RCC 7860 (cell line): ENCODE measurements at places on chromosomes 2 and 18.

GRCh38 chr2:225270861-225271260 lies 128.6 kb upstream of the NYAP2 start:
- peak; percentile 83 for DNase-seq

DNA sequence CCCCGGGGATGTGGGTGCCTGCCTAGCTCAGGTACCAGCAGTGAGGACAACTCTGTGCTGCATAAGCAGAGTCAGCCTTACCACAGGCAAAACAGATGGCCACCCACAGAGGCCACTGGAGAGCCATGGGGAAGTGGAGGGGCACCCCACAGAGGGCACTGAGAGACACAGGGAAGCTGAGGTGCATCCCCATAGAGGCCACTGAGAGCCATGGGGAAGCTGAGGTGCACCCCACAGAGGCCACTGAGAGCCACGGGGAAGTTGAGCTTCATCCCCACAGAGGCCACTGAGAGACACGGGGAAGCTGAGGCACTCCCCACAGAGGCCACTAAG lies 134.1 kb upstream of the EPAS1 start:
- DNase-seq = no peak

- DNase-seq = no peak
Observed at GRCh38 chr2:29526587-29527586, 394.5 kb downstream of the ALK start.

GRCh38 chr2:96631804-96632435 lies 6.2 kb downstream of the KANSL3 start:
- DNase-seq = peak; percentile 82

DNA sequence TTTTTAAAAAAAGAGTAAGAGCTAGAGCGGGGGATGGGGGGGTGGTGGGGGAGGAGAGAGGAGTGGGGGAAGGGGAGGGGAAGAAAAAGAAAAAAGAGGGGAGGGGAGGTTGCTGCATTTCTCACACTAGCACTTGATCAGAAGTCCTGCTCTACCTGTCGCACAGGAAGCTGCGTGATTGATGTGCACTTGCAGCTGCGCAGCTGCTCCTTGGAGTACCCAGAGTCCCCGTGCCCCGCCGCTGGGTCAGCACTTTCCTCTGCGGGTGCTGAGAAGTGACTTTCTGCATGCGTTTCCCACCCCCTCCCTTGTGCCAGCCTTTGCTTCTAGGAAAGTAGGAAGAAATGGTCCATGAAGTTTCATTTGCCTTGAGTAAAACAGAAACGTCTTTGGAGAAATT lies 297.3 kb downstream of the ETAA1 start:
- DNase-seq = no peak

GRCh38 chr2:148926291-148926961 lies 51.4 kb downstream of the KIF5C start:
- DNase-seq = peak; percentile 11

GRCh38 chr2:45332094-45332493 lies 279.0 kb downstream of the SRBD1 start:
- no peak for DNase-seq

DNA sequence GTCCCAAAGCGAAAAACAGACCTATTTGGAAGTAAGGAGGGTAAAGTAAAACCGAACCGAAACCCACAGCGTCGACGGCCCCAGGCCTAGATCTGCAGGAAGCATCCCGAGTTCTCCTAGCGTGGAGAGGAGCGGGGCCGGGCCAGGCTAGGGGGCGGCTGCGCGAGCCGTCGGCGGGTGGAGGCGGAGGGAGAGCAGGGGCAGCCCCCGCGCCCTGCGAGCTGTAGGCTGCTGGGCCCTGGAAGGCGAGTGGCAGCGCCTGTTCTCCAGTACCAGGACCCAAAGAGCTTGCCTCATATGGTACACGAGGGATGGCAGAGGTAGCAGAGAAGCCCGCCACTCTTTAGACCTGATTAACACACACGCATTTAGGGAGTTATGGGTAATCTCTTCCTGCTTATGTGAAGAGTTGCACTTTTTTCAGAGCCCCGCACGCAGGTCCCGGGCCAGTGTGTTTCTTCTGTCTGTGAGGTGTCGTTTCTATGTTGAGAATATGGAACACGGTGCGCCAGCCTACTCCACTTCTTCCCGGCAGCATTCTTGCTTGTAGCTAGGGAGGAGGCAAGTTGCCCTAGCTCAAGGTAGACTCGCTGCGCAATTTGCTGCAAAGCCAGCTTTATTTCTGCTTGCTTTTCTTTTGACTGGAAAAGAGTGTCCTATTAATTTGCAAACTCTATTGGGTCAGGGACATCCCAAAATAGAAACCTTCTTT lies 71.1 kb downstream of the ARHGEF33 start:
- no peak for DNase-seq

- DNase-seq = no peak
Observed at GRCh38 chr2:16104315-16104948, 164.1 kb downstream of the MYCN start.

DNA sequence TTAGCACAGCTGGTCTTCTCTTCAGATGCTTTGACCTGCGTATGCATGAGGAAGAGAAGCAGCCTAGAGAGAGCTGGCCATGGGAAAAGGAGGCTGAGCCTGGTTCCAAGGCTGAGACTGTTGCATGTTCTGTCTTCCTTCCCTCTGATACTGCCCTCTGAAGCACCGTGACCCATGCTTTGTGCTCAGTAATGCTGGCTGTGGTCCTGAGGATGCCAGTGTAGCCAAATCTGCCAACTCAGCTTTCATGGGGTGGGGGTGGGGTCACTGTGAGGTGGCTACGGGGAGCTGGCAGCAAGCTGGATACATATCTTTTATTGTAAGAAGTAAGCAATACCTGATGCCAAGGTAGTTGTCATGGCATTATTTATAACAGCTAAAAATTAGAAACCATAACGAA lies 41.5 kb downstream of the EPAS1 start:
- no peak for DNase-seq
